ENCODE measurements at places on chromosomes 2 and 18. TPM values are rescaled to one million over a fixed set of nuclear protein-coding genes. Genes with fewer than 3 reads are reported as not detected.

GRCh38 chr2:231957913-231958763 lies 3.4 kb upstream of the DIS3L2 start:
- DNase-seq = no peak

GRCh38 chr2:230757476-230757875 lies 44.8 kb downstream of the CAB39 start:
- DNase-seq = no peak

GRCh38 chr18:13500869-13501542 lies 225.4 kb downstream of the FAM210A start:
- no peak for DNase-seq

- no peak for DNase-seq
These were observed 1466.0 kb upstream of the CELF4 start for GRCh38 chr18:39031647-39032046.

DNA sequence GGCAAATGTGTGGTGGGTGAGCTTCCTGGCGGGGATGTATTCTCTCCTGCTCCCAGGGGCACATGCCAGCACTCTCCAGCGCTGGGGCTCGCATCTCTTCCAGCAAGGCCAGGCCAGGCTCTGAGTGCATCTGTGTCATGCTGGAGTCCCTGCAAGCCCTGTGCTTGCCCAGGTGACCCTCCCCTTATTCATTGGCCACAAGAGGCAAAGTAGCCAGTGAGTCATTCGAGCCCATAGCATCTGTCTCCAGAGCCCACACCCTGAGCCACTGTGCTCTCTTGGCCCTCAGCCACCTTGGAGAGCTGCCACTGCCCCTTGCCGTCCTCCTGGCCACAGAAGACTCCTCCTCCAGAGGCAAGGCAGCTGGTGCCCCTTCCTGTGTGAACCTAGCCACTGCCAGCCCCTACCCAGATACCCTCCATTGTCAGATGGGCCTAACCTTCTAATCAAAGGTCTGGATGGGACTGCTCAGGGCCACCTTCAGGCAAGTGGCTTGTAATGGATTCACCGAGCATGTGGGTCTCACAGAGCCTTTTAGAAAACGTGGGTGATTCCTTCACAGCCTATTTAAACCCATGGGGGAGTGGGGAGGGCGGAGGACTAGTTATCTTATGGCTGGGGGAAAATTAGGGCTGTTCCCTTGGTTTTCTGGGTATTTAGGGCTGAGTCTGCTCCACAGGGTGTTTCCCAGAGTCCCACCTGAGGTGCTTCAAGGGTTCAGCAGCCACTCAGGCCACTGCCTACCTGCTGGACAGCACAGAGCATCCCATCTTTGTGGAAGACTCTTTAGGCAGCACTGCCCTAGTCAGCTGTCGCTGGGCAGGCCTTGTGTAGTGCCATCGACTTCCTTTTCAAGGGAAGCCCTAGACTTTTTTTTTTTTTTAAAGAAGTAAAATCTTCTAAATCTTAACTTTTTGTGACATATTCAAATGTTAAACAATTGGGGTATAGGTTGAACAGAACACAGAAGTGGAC lies 137.4 kb downstream of the ACOXL start:
- peak; percentile 14 for DNase-seq

ASPRV1 gene
- 0.31 TPM for polyA plus RNA-seq

- DNase-seq = no peak
These were observed 49.2 kb downstream of the DNER start for GRCh38 chr2:229665158-229665557.

- no peak for DNase-seq
These were observed 457.7 kb downstream of the CBLN2 start for GRCh38 chr18:72086421-72086820.

GRCh38 chr18:76376225-76376624 lies 118.8 kb downstream of the ZNF516 start:
- no peak for DNase-seq

STK16 gene
- polyA plus RNA-seq = 36.9 TPM

GRCh38 chr18:79502782-79503181 lies 107.1 kb downstream of the NFATC1 start:
- no peak for DNase-seq

- DNase-seq = no peak
These were observed 44.6 kb downstream of the CD8B2 start for GRCh38 chr2:106531676-106532214.
